ENCODE measurements at places on chromosomes 7 and 10.

GRCh38 chr7:116122972-116123595 lies 87.3 kb upstream of the TES start:
- peak; percentile 54 for DNase-seq

GRCh38 chr7:35729061-35729783 lies 34.3 kb upstream of the HERPUD2 start:
- no peak for DNase-seq

GRCh38 chr7:153537271-153537670 lies 514.9 kb upstream of the DPP6 start:
- DNase-seq, result no peak

GRCh38 chr7:24199978-24200377 lies 84.0 kb upstream of the NPY start:
- no peak for DNase-seq

GRCh38 chr10:22550732-22551131 lies 163.6 kb downstream of the PIP4K2A start:
- DNase-seq, result peak; percentile 10
